ENCODE measurements at places on chromosomes 1 and 21.

- no peaks in the 10 kb centered on the region for H3K27me3 ChIP-seq
- peaks cover 21% of the 10 kb centered on the region for H3K4me1 ChIP-seq
- H3K27ac ChIP-seq, result peak overlapping the region; percentile 21
- no peak for DNase-seq
- peak overlapping the region; percentile 72 for H3K4me3 ChIP-seq
These were observed 1.4 kb downstream of the PMF1 start for GRCh38 chr1:156214024-156214748.

DNA sequence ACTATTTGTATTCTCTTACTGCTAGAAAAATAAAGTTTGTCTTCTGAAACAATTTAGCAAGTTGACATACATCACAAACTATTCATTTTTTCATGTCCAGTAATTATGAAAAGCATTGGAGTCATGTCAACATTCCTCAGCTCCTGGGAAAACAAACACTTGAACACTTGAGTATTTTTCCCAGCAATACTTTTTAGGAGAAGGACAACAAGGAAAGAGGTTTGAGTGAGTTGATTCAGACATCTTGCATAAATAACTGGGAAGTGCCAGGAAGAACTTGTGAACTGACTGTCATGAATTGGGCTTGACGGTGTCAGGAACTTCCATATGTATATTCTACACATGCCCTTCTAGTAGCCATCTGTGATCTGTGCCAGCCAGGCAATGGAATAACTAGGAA, 195.6 kb downstream of the HMCN1 start:
- H3K4me1 ChIP-seq, result peaks cover 2% of the 10 kb centered on the region
- no peaks in the 10 kb centered on the region for H3K36me3 ChIP-seq
- no peaks in the 10 kb centered on the region for H3K27me3 ChIP-seq
- no peak for DNase-seq

DNA sequence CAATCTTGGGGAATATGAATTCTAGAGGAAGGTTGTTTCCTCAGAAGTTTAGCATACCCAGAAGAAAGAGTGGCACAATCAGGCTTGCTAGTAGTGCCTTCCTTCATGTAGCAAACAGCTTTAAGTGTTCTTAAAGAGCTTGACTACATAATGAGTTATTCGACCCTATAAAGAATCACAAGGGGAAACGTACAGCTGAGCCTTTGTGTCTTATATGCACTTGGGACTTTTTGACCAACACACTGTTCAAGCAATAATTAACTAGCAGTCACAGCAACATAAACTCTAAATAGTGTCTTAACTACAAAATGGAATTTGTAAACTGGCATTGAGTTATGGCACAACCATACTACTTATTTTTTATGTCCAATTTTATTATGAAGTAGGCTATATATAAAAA, 86.1 kb downstream of the TTLL7 start:
- H3K4me3 ChIP-seq, result no peak overlapping the region
- H3K27ac ChIP-seq, result no peak overlapping the region
- H3K36me3 ChIP-seq, result no peaks in the 10 kb centered on the region

GRCh38 chr1:191865479-191865878, 292.8 kb upstream of the RGS18 start:
- H3K4me3 ChIP-seq, result no peak overlapping the region
- H3K27ac ChIP-seq, result no peak overlapping the region
- no peaks in the 10 kb centered on the region for H3K27me3 ChIP-seq
- DNase-seq, result no peak
- no peaks in the 10 kb centered on the region for H3K4me1 ChIP-seq
- no peaks in the 10 kb centered on the region for H3K36me3 ChIP-seq

- H3K4me1 ChIP-seq, result peaks cover 11% of the 10 kb centered on the region
- no peaks in the 10 kb centered on the region for H3K36me3 ChIP-seq
These were observed 74.8 kb downstream of the ETS2 start for GRCh38 chr21:38880577-38880966.

- H3K27ac ChIP-seq, result no peak overlapping the region
- no peaks in the 10 kb centered on the region for H3K4me1 ChIP-seq
- H3K36me3 ChIP-seq, result no peaks in the 10 kb centered on the region
- H3K4me3 ChIP-seq, result no peak overlapping the region
- H3K27me3 ChIP-seq, result no peaks in the 10 kb centered on the region
These were observed 163.6 kb downstream of the CAMTA1 start for GRCh38 chr1:6948861-6949260.

- H3K4me3 ChIP-seq, result no peak overlapping the region
- DNase-seq, result no peak
- peaks cover 2% of the 10 kb centered on the region for H3K36me3 ChIP-seq
- H3K4me1 ChIP-seq, result peaks cover 18% of the 10 kb centered on the region
These were observed 7.6 kb upstream of the CNN3 start for GRCh38 chr1:94934551-94934950.

GRCh38 chr21:45980697-45981096, 873 bp upstream of the COL6A1 start:
- peak overlapping the region; percentile 34 for H3K4me3 ChIP-seq
- DNase-seq, result no peak
- H3K27me3 ChIP-seq, result no peaks in the 10 kb centered on the region
- H3K36me3 ChIP-seq, result peaks cover 2% of the 10 kb centered on the region

GRCh38 chr21:31570824-31571566, 88.5 kb upstream of the SOD1 start:
- no peaks in the 10 kb centered on the region for H3K36me3 ChIP-seq
- H3K27me3 ChIP-seq, result no peaks in the 10 kb centered on the region
- H3K27ac ChIP-seq, result no peak overlapping the region
- H3K4me3 ChIP-seq, result no peak overlapping the region

DNA sequence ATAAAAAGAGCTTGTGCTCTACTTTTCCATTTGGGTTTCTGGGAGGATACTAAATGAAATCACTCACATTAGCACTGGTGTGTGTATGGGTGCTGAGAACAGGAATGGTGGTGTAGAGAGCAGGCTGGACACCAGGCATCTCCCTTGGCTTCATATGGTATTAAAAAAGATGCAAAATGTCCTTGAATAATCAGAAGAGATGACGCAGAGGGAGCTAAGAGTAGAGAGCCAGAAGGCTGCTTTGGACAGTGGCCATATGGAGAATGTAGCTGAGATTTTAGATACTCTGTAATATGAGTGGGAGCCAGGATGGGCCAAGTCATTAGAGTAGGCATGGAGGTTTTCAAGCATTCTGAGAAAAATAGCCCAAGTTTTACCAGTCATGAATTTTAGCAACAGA, 112.3 kb upstream of the ZRANB2 start:
- H3K36me3 ChIP-seq, result no peaks in the 10 kb centered on the region
- H3K27me3 ChIP-seq, result no peaks in the 10 kb centered on the region
- H3K27ac ChIP-seq, result no peak overlapping the region
- no peaks in the 10 kb centered on the region for H3K4me1 ChIP-seq
- no peak for DNase-seq
- H3K4me3 ChIP-seq, result no peak overlapping the region

- H3K36me3 ChIP-seq, result no peaks in the 10 kb centered on the region
- no peak for DNase-seq
- no peaks in the 10 kb centered on the region for H3K4me1 ChIP-seq
- H3K27me3 ChIP-seq, result no peaks in the 10 kb centered on the region
- no peak overlapping the region for H3K4me3 ChIP-seq
These were observed 301.2 kb downstream of the DUSP10 start for GRCh38 chr1:221440658-221441057.

GRCh38 chr1:98991127-98992012, 13.3 kb downstream of the PLPPR5 start:
- no peak for DNase-seq
- no peaks in the 10 kb centered on the region for H3K36me3 ChIP-seq
- no peak overlapping the region for H3K27ac ChIP-seq
- no peaks in the 10 kb centered on the region for H3K27me3 ChIP-seq

DNA sequence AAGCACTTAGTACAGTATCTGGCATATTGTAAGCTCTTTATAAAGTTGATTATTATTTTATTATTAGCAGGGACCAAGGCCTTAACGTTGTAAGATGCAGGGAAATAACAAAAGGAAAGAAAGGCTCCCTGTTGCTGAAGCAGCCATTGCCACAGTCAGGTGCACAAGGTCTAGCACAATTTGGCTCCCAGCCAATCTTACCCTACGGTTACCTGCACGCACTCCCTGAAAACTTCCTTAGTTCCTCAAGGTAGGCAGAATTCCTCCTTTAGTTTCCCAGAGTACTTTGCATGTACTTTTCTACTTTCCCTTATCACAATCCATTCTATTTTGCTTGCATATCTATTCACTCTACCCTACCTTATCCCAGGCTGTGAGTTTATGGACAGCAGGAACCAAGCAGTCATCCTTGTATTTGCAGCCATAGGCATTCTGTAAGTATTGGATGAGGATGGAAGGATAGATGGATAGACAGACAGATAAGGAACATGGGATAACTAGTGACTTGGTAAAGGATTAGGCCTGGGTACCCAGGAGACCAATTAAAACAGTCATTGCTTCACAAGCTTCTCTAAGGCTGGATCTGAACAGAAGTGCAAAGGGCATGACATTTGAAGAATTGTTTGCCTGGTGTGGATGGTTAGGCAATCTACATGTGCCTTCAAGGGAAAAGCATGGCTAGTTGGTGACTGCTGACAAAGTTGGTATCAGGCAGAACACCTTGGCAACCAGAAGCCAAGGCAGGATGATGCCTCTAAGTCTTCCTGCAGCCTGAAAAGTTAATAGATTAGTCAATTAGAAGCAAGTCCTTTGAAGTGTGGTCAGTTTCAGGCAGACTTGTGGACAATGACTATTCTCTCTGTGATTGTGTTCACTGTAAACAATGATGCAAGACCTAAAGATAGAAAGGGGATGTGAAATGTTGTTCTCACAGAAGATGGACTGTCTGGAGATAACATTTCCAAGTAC, 20.8 kb upstream of the JAK1 start:
- H3K36me3 ChIP-seq, result no peaks in the 10 kb centered on the region
- no peak for DNase-seq
- H3K27me3 ChIP-seq, result no peaks in the 10 kb centered on the region
- no peak overlapping the region for H3K4me3 ChIP-seq
- peak overlapping the region; percentile 68 for H3K27ac ChIP-seq
- peaks cover 6% of the 10 kb centered on the region for H3K4me1 ChIP-seq

GRCh38 chr1:63991685-63992084, 211.7 kb upstream of the UBE2U start:
- H3K36me3 ChIP-seq, result no peaks in the 10 kb centered on the region
- DNase-seq, result no peak
- H3K27ac ChIP-seq, result no peak overlapping the region
- no peaks in the 10 kb centered on the region for H3K27me3 ChIP-seq

DNA sequence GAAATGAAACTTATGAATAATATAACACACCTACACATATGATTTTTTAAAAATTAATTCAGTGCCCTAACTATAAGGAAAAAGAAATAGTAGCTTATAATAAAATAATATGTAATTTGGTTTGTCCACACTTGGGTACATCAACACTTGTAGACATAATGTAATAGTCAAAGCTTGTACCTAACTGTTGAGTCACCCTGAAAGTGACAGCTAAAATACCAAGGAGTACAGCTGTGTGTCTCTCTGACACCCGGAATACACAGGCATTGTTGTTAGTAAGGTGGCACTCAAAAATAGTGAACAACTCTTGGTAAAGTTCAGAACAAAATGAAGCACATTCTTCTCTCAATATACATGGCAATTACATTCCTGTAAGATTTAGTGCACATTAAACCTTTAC, 243.4 kb downstream of the TRABD2B start:
- H3K4me1 ChIP-seq, result no peaks in the 10 kb centered on the region
- no peak for DNase-seq
- no peaks in the 10 kb centered on the region for H3K36me3 ChIP-seq
- no peak overlapping the region for H3K4me3 ChIP-seq
- no peak overlapping the region for H3K27ac ChIP-seq
- H3K27me3 ChIP-seq, result no peaks in the 10 kb centered on the region

GRCh38 chr1:168164771-168165170, 14.0 kb upstream of the TIPRL start:
- H3K4me3 ChIP-seq, result no peak overlapping the region
- H3K36me3 ChIP-seq, result no peaks in the 10 kb centered on the region
- no peaks in the 10 kb centered on the region for H3K4me1 ChIP-seq
- DNase-seq, result no peak
- no peaks in the 10 kb centered on the region for H3K27me3 ChIP-seq
- no peak overlapping the region for H3K27ac ChIP-seq

DNA sequence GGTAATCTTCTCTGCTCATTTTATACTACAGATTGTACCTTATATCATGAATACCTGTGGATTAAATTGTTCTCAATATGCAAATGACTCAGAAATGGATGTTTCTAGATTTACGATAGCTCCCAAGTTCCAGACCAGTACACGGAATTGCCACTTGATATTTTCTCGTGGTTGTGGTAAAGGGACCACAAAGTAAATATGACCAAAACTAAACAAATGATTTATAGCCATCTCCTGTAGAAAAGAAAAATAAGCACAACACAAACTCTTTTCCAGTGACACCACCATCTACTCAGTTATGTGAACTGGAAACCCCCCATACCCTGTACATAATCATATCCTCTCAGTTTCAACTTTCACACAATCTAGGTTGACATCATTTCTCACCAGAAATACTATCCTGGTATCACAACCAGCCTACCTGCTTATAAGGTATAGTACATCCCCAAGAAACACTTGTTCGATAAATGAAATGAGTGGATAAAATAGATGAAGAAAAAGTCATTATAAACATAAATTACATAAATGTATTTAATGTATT, 172.3 kb downstream of the ADGRL4 start:
- DNase-seq, result no peak
- H3K36me3 ChIP-seq, result no peaks in the 10 kb centered on the region
- H3K4me3 ChIP-seq, result no peak overlapping the region
- H3K4me1 ChIP-seq, result no peaks in the 10 kb centered on the region

- no peak overlapping the region for H3K27ac ChIP-seq
- no peaks in the 10 kb centered on the region for H3K27me3 ChIP-seq
- H3K4me1 ChIP-seq, result no peaks in the 10 kb centered on the region
These were observed 85.8 kb downstream of the LTN1 start for GRCh38 chr21:28906841-28907240.
